ENCODE measurements at places on chromosomes 11 and 22.

GRCh38 chr11:117838901-117839300, 14.4 kb upstream of the FXYD2 start:
- peak; percentile 20 for DNase-seq

- DNase-seq, result no peak
Observed at GRCh38 chr11:115159207-115159606, 345.0 kb downstream of the CADM1 start.

DNA sequence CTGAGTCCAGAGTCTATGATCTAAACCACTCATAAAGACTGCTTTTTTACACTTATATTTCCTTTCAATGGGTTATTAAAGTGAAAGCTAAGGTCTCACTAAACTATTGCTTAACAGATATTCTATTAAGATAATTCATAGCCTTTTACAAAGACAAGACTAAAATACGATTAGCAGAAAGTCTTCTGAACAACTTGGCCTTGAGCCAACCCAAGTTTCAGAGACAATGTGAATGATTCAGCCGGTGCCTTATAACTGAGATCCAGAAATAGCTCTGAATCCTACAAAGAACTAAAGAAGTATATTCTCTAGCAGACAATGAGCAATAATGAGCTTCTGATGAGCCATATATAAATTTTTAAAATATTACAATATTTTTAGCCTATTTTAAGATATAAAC, 41.5 kb upstream of the CARD18 start:
- no peak for DNase-seq

DNA sequence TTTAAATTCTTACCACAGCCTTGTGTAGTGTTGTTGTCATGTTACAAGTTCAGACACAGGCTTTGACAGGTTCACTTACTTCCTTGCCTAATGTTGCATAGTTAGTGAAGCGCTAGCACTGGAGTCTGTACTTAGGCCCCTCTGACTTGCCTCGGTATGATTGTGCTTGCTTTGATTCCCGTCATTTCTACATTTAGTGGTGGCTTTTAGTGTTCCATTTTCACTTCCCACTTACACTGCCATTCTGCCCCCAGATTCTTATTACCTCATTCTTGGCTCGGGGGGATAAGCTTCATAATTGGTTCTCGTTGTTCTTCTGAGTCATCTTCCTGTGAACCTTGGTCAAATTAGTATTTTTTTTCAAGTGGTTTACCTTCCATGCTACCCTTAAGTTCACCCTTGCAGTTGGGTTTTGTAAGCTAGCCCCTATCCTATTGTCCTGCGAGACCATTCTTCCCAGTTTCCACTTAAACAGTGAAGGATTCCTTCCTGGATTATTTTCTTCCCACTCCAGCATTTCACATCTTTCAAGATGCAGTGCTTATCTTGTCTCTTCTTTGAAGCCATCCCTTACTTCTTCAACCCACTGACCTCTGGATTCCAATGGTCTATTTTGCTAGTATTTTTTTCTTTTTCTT, 68.7 kb downstream of the DDX10 start:
- no peak for DNase-seq

DNA sequence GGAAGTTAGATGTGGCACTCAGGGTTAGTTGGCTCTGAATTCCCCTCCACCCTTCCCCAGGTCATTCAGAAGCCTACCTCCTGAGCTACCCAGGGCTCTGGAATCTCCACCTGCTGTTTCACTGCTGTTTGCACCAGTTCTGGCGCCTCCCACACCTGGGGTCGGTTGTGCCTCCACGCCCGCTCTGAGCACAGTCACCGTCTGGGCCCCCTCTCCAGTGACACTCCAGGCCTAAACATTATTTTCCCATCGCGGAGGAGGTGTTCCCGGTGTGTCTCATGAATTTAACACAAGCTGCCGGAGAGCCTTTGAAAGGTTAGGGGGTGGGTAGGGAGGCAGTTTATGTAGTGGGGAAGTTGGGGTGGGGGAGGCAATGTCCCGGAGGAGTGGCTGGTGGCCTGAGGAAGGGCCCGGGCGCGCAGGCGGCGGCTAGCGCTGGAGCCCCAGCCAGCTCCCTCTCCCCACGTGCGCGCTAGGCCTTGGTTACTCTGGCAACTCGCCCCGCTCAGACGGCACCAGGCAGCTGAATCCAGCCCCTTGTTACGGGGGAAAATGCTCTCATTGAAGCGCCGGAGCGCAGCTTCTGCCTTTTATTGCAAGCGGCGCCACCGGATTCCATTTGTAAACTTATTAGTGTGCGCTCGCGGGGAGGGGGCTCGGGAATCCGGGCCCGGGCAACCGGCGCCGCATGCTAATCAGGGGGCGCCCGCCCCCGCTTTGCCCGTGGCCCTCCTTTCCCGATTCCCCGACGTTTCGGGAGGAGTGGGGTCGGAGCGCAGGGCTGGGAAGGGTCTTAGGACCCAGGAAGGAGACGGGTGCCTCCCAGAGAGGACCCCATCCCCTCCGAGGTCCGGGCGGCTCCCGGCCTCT, 52.4 kb downstream of the GRIK4 start:
- DNase-seq, result peak; percentile 79

- DNase-seq, result no peak
Observed at GRCh38 chr11:121293288-121293594, 670 bp downstream of the SC5D start.

DNA sequence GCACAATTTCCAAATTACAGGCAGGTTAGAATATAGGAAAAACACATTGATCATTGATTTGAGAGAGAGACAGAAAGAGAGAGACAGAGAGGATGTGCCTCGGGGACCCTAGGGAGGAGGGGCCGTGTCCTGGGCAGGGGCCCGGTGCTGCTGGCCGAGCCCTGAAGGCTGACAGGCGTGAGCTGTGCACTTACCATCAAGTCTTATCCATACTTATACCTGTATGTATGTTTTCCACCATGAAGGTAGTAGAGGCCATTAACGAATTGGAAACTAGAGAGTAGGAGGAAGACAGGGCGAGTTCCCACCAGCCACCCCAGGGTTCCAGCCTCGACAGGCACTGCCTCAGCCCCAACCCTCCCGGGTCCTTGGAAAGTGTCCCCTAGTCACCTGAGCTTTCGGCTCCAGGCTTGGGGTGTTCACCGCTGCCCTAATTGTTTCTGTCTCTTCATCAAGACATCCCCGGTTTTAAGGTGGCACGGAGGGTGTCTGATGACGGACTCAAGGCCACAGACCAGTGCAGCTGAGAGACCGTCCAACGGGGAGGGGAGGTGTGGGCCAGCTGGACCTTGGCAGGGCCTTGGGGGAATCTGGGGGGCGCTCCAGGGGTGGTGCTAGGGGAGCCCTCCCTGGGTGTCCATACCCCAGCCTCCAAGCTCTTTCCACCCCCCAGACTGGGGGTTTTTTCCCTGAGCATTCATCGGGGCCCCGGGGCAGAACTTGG, 431.3 kb downstream of the TBC1D22A start:
- DNase-seq, result peak; percentile 18

- DNase-seq, result no peak
Observed at GRCh38 chr22:37266581-37267134, 15.7 kb upstream of the CYTH4 start.

DNA sequence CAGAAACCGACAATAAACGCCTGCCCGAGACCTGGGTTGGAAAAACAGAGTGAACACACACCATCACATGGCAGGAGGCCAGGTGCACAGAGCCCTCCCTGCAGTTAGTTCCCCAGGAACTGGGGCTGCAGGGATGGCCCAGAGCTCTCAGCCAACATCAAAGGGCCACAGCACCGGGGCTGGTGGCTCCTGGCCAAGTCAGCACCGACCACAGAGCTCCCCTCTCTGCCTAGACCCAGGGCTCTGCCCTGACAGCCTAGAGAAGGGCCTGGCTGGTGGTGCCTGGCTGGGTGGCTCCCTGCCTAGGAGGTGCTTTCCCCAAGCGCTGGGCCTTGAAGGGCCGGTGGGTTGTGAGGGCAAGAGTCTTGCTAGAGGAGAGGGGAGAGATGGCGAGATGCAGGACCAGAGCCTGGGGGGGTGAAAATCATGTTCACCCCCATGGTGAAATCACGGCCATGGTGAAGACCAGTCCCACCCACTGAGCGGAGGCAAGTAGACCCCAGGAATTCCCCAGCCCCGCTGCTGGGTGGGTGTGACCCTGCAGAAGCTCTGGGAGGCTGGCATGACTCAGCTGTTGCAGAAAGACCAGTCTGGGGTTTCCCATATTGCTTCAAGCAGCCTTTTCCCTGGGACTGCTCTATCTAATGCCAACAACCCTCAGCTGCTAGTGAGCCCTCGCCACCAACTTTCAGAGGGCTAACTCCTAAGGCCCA, 7.2 kb upstream of the BID start:
- DNase-seq, result no peak

GRCh38 chr11:66478729-66479393, 1.4 kb upstream of the DPP3 start:
- DNase-seq, result no peak

DNA sequence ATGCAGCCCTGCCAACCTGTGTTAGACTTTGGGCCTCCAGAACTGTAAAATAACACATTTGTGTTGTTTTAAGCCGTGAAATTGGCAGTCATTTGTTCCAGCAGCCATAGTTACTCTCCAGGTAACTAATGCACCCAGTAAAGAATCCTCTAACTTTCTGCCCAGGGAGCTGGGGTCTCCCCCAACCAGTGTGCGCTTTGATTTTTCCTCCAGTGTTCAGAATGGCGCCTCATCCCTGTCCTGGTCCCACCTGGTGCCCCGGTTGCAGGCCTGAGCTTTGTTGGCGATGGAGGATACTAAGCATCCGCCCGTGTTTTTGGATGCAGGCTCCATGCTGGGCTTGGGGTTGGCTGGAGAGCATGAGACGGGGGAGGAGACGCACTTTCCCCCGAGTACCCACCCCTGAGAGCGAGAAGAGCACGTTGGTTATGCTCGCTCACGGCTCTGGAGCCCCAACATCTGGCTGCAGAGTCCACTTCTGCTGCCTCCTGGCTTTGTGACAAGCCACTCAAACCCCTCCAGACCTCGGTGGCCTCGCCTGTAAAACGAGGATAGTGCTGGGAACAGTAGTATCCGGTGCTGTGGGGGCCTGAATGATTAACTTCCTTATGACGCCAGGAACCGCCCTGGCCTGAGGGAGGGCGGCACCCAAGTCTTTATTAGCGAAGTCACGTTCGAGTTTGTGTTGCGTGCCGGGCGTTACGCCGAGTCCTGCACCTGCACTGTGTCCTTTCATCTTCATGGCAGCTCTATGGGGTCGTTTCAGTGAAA, 25.8 kb downstream of the MRGPRD start:
- no peak for DNase-seq

GRCh38 chr11:121571506-121571905, 118.7 kb upstream of the SORL1-AS1 start:
- no peak for DNase-seq

DNA sequence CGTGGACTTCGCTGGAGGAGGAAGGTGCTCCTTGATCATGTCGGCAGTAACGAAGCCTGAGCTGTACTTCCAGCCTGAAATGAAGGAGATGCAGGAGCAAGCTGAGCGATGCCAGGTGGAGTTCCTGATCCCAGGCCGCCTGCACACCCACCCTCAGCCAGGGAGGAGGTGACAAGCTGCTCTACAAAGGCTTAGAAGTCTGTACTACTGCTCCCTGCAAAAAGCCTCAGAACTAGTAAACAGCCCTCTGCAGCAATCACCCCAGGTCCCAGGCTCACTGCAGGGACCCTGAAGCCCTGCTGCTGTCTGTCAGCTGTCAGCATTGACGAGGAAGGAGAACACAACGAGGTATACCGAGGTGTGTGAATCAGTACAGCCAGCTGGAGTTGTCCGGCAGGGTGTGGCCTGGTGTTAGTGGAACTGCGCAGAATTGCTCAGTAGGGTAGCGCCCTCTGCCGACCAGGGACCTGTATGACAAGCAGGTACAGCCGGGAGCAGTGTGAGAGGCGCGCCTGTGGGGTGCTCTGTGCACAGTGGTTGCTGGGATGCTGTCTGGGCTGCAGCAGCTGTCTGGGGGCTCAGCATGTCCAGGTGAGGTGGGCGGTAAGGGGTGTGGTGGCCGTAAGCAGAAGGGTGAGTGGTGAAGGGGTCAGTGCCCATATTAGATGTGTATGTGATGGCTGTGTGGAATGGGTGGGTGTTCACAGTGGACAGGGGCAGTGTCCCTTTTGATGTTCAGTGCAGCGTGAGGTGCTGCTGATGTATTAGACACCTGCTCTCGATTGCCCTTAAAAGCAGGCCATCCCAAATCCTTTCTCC, 7.6 kb downstream of the CYB5R2 start:
- DNase-seq, result peak; percentile 83

GRCh38 chr11:76734456-76735420, 48.4 kb upstream of the TSKU start:
- DNase-seq, result no peak

DNA sequence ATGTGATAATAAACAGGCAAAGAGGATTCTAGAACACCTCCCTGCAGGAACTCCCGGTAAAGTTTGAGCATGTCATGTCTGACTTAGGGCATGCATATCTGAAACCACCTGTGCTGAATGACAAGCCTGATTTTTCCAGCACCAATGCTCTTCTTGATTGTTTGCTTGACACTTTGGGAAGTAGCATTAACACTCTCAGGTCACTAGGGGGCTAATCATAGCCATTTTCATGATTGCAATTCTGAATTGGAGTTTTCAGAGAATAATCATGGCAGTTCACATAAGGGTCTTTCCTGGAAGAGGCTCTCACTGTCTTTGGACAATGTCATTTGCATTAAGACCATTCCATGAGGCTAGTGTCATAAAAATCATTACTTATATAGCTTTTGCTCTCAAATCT, 234.4 kb upstream of the MTNR1B start:
- no peak for DNase-seq

GRCh38 chr11:12455938-12456337, 78.6 kb downstream of the PARVA start:
- no peak for DNase-seq

DNA sequence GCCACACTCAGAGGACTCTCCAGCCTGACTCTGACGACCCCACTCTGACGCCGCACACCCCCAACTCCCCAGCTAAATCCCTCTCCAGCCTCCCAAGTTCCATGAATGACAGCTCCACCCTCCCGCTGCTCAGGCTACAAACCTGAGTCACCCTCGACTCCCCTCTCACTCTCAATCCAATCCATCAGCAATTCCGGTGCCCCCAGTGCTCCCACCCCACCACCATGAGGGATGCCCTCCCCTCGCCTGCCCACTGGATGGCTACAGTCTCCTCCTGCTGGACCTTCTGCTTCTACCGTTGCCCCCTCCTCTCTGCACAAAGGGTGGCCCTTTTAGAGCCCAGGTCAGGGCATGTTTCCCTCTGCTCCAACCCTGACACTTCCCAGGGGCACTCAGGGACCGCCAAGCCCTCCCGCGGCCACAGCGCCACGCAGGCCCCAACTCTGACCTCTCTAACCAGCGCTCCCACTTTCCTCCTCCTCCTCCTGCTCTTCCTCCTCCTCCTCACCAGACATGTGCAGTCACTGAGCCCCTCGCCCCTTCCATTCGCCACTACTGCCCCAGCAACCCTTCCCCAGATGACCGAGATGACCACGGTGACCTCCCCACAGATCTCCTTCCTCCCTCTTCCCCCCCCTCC, 69.5 kb upstream of the NUP50 start:
- DNase-seq, result no peak

GRCh38 chr11:2348986-2349385, 28.1 kb upstream of the CD81 start:
- no peak for DNase-seq

Measured in ecto neural progenitor cell (in vitro differentiated cells).